ENCODE measurements at places on chromosomes 4 and X. TPM values are rescaled to one million over a fixed set of nuclear protein-coding genes. Genes with fewer than 3 reads are reported as not detected.

Gene SHROOM2
- total RNA-seq = 19.2 TPM

Gene UCP1
- 0.41 TPM for total RNA-seq

Gene XPNPEP2
- total RNA-seq = under 0.01 TPM

DNA sequence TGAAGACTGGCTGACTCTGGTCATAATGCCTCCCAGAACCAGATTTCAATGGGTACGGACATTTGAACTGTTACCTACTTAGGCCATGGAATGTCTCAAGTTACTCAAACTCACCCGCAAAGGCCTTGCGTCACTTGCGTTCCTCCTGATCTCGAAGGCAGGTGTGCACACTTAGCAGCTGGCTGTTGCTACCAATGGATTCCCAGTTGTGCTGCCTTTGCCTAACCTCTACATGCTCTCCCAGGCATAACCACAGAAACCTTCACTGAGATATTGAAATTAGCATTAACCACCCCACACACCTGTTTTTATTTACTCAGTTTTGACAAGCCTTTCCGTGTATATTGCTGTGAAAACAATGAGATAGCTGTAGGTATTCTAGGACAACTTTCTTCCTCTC lies 2.8 kb downstream of the ERVMER34-1 start:
- no peak for DNase-seq

DNA sequence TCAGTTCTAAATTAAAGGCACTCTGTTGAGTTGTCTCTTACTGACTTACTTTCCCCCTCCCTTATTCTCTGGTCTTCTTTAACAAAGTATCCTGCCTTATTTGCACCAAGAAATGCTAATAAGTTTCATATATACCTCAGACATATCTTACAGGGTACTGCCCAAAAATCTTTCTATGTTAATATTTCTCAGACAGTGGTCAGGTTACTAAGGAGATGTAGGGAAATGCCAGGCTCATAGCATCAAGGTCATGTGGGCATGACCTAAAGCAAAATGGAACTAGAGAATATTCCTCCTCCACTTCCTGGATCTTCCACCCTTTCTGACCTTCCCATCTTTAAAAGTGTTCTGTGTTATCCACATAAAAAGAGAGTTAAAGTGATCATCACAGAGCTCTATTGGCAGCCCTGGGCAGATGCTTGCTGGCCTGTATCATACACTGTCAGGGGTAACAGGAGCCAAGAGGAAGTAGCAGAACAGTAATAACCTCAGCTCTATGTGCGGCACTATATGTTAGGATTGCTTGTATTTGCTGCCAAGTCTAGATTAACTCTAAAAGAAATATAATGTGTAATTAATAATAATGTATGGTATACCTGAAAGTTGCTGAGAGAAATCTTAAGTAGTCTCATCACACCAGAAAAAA lies 74.3 kb downstream of the IQCM start:
- DNase-seq = no peak
